ENCODE measurements at places on chromosomes 2 and 18.

DNA sequence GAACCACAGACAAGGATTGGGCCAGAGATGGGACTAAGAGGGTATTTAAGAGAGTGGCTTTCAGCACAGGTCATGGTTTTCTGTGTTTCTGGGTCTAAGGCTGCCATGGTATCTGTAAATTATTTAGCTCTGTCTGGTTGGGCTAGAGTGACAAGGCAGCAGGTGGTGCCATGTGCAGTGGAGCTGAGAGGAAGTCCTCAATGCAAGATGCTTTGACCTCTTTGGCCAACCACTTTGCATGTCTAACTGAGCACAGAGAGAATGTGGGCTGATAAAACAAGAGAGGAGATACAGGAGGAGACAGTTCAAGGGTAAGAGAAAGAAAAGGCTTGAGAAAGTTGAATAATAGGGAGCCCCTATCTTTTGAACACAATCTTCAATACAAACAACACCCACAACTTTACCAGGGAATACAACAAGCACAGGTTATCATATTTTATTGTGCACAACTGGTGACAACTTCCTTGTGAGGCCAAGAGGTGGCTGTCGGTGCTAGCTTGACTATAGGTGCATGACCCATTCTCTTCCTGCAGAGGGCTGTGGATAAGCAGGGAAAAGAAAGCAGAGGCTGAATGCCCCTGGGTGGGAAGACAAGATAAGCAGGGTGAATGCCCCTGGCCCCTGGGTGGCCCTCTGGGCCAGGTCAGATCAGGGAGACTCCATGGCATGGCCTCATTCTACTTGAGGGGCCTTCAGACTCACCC lies 12.3 kb downstream of the FLACC1 start:
- no peak for DNase-seq

DNA sequence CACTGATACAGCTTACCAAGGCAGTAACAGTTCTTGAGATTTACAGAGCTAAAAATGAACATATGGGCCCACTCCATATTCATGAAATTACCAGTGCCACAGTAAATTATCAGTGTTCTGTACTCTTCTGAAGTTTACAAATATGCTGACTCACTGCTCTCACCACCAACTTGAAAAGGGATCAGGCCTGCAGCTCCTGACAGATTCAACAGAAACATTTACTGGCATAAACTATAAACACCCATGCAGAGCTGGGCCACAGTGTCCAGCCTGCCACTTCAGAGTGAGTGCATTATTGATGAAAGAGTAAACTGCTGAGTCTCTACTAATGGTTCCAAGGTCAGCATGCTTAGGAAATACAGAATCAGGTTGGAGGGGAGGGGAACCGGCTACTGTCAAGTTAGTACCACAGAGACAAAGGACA lies 83.1 kb downstream of the FARSB start:
- DNase-seq, result no peak

GRCh38 chr2:7034303-7034702 lies 117.1 kb downstream of the RNF144A start:
- DNase-seq, result no peak

GRCh38 chr2:6231166-6231565 lies 539.0 kb downstream of the SOX11 start:
- DNase-seq, result no peak

DNA sequence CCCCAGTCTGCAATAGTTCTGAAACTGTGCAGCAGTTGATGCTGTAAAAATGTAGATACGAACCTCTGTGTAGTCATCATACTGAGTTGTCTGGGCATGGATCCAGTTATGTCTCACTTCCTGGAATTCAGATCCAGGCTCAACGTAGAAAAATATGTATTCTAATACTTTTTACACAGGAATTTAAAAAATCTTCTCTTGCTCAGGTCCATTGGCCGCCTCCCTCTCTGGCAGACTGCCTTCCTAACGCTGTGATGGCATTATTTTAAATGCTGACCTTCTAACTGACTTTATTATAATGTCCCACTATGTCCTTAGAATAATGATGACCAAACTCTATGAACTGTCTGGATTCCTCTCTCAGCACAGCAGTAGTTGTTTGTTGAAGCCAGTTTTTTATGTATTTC lies 119.6 kb downstream of the FEZ2 start:
- DNase-seq, result no peak

- DNase-seq, result no peak
Measured at GRCh38 chr18:49400398-49401072, 59.9 kb downstream of the DYM start.

GRCh38 chr2:217711188-217711587 lies 291.6 kb downstream of the TNS1 start:
- no peak for DNase-seq

GRCh38 chr2:129606496-129607270 lies 372.8 kb upstream of the RAB6C start:
- no peak for DNase-seq

DNA sequence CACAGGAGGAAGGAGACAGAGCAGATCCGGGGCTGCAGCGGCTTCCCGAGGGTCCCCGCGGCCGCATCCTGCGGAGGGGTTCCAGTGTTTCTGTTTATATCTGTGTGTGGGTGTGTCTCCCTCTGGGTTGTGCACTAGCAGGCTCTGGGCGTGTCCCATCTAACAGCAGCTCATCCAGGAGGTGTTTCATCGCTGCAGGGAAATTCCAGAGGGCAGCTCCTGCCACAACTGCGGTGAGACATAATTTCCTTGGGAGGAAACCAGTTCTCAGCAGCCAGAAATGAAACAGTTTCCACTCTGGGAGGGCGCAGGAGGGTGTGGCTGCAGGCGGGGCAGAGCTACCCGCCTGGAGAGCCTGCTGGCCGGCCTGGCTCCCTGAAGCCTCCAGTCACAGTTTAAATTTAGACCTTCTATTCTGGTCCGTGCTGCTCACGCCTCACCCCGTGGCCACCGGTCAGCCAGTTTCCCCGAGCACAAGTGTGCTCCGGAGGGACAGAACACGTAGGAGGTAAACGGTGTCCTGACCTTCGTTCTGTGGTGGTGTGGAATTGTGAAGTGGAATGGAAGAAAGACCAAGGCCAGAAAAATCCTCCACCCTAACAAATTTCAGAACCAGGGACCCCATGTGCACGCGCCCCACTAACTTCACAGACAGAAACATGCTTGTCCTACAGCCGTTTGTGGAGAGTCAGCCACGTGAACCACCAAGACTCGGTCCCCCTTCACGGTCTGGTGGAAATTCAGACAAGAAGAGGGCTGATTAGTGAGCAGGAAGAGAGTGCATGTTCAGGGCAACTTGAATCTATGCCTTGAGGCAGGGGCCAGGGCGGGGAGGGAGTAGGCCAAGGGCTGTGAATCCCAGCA lies 50.2 kb downstream of the TEX44 start:
- peak; percentile 54 for DNase-seq

GRCh38 chr2:223602972-223603371 lies 811 bp upstream of the SCG2 start:
- DNase-seq, result no peak

- DNase-seq, result no peak
Measured at GRCh38 chr2:467543-467891, 179.6 kb upstream of the ALKAL2 start.

- no peak for DNase-seq
Measured at GRCh38 chr2:42971381-42971780, 179.0 kb upstream of the HAAO start.

DNA sequence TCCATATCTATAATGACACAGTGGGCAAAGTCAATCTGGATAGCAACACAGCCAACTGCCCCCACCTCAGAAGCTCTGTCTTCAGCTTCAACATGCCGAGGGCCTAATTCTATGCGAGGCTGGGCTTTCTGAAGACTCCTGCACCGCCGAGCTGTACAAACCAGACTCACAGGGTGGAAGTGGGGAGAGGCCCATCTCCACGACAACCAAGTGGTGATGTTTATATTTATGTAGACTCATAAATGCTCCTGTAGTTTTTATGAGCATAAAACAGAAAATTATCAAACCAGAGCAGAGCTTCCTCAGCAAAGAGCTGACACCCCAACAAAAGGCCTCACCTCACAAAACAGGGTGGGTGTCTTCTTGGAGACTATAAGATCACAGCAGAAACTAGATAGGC lies 77.0 kb upstream of the LGALSL start:
- DNase-seq, result no peak

GRCh38 chr18:61274416-61274960 lies 58.7 kb upstream of the CDH20 start:
- DNase-seq, result no peak

DNA sequence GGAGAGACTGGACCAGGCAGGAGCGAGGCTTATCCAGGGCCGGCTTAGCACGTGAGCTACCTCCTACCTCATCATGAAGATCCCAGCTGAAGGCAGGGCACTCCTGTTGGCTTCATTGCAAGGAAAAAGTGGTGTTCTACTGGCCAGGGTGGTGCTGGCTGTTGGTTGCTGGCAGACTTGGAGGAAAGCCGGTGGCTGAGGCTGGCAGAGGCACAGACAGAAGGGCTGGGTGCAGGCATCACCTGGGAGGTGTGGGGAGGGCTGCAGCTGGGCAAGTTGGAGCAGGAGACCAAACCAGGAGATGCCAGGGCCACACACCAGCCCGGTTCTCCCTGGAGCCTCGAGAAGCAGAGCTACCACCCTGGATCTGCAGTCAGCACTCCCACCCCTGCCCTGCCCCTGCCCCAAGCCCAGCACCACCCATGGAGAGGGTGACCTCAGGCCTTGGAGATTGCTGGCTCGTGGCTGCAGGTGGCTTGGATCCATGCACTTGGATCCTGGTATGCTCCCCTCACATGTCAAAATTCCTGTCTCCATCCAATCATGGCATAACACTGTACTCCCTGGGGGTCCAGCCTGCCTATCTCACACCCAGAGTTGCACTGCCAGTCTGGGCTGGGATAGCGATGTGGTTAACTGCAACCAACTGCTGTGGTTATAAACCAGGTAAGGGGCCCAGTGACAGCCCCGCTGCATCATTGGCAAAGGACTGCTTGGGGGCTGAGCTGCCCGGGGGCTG lies 49.7 kb downstream of the GLI2 start:
- DNase-seq, result no peak

DNA sequence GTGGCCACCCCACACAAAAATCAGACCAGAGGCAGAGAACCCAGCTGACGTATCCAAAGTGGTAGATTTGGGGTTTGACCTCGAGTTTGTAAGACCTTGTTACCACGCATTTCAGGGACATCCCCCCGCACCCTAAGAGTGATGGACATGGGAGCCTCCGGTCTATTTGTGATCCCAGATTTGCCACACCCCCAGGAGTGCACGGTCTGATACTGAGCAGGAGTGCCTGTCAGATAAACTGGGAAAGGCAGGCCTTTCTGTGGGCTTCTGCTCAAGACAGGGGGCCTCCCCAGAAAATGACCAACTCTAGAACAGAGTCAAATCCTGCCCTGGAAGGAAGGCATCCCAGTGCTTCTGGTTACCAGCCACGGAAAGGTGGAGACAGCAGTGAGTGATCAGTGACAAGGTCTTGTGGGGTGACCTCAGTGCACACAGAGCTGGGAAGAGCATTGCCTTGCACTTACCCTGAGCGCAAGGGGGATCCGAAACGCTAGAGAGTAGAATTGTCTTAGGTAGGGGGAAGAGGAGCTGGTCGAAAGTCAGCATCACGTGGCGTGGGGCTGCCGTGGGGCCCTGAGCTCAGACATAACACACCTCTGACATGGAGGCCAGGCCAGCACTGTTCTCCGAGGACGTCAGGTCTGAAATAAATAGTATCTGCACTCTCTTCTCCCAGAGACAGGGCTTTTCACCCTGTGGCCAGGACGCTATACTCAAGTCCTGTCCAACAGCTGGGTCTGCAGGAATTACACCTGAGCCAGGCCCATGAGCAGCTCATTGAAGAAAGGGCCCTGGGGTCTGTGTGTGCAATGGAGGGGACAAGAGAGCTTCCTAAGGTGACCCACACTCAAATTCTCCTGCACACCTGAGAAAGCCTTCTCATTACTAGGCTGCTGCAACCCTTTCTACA lies 242.4 kb upstream of the SALL3 start:
- no peak for DNase-seq

DNA sequence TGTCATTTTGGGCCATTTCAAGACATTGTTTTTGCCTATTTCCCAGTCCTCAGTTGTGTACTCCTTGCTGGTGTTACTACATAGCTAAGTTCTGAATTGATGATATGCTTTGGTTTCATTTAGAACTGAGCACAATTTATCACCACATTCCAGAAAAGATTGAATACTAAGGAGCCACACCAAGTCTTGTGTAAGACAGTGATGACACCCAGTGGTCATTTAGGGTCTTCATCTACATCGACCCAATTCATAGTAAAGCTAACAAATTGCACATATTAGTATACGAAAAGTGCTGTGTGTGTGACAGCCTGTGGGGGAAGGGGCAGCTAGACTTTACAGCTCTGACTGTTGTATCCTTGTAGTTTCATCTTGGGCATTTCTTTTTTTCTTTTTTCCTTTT lies 10.9 kb upstream of the DLX2 start:
- no peak for DNase-seq

DNA sequence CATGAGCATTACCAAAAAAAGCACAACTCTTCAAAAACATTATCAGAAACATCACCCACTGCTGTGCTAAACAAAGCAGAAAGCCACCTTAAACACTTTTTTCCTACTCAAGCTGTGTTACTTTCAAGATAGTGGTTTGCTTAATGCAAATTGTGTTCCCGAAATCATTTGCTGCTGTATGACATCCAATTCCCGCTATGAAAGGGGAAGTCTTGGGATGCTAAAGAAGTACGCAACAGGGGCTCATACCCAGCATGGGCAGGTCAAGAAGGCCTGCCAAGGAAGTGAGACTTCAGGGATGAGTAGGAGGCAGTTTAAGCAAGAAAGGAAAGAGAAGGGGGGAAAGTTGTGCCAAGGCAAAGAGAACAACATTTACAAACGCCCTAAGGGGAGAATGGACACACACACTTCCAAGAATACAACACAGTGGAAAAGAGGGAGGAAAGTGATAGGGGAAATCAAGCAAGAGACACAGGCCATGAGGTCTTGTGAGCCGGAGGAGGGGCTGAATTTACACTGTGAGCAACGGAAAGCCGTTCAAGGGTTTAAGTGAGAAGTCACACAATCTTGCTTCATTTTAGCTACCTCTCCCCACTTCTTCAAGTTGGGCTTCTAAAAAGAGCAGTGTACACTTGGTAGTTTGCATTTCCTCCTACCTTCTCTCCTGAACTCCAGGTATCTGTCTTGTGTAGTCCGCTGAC lies 4.0 kb downstream of the PTPN2 start:
- no peak for DNase-seq

GRCh38 chr2:38268001-38268400 lies 109.1 kb downstream of the ATL2 start:
- no peak for DNase-seq

GRCh38 chr2:241666627-241667400 lies 19.8 kb downstream of the DTYMK start:
- DNase-seq, result no peak

- peak; percentile 89 for DNase-seq
Measured at GRCh38 chr2:96485751-96486651, 19.2 kb downstream of the NEURL3 start.

GRCh38 chr2:239751679-239752355 lies 273.3 kb downstream of the NDUFA10 start:
- peak; percentile 26 for DNase-seq

GRCh38 chr2:9240745-9241144 lies 34.1 kb downstream of the ASAP2 start:
- DNase-seq, result no peak

DNA sequence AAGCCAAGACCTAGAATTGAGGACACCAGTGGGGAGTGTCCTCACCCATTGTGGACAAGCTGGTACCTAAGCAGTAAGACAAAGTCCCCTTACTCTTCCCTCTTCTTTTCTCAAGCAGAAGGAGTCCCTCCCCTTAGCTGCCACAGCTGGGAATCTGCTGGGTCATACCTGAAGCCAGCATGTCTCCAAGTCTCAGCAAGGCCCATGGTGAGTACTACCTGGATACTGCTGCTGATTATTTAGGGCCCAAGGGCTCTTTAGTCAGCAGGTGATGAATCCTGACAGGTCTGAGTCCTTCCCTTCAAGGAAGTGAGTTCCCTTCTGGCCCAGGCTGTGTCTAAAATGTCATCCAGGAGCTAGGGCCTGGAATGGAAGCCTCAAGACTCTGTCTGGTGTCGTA lies 198.6 kb upstream of the STK17B start:
- DNase-seq, result no peak
